ENCODE measurements at places on chromosomes 6 and 20.

DNA sequence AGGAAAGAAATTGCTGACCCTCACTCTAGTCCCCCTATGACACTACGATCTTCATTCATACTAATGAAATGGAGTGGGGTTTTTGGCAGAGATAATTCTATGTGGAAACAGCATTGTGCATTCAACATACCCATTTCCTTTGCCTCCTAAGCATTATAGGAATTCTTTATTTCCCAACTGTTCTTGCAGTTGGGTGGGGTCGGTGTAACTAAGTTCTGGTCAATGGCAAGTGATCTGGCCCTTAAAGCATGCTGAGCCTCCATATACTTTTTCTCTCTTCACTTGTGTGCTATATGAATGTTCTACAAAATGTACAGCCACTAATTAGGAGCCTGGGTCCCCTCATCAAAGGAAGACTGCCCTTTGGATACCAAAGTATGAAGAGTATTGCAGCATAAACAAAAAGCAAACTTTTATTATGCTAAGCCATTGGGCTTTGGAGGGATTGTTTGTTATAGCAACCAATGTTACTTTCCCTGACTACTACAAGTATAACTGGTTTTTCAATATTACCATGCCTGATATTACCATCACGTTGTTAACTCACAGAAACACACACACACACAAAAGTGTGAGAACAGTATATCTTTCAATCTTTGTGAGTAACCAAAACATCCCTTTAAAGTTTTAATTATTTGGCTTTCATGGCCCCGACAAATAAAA lies 9.0 kb upstream of the ISM1 start:
- no peak for DNase-seq

DNA sequence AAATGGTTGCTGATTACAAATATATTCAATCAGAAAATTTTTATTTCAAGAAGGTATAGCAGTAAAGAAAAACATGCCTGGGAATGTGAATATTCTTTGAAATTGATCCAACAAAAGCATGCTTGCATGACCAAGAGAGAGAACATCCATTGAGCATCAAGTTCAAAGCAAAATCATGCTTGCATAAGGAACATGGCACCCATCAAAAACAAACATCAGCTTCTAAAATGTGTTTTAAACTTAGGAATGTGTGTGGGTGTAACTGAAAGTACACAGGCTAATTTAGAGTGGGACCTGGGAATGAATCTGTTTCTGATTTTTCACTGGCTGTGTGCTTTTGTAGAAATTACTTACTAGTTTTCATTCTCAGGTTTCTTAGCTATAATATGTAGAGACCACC lies 5.6 kb downstream of the SLC17A5 start:
- DNase-seq, result no peak

DNA sequence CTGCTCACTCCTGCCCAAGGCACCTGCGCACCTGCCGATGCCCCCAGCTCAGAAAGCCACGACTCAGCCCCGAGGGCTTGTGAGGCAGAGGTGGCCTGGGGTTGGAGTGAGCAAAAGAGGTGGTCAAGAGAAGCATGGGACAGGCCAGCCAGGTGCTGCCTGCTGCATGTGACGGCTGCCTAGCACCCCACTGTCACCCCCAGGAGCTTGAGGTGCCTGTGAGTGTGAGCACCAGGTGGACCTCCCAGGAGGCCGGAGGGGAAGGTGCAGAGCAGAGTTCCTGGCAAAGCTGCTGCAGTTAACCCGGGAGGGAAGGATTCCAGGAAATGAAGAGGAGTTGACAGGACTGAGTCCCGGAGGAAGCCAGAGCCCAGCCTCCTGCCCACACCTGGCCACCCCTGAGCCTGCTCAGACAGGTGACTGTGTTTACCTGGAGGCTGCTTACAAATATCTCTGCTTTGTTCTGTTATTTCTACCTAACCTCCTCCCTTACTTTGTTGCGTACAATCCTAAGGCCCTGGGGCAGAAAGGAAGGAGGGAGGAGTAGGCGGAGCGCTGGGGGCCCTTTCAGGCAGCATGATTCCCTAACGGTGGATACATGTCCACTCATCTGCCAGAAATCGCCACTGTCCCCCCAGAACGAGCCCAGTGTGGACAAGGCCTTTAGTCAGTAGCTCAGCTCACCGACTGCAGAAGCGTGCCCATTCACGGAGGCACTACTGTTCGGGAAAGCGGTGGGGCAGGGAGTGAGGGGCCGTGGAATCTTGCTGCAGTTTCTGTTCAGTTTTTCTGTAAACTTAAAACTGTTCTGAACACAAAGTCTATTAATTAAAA lies 87.5 kb upstream of the MPC1 start:
- no peak for DNase-seq

GRCh38 chr6:42407379-42407778 lies 44.3 kb downstream of the TRERF1 start:
- no peak for DNase-seq

DNA sequence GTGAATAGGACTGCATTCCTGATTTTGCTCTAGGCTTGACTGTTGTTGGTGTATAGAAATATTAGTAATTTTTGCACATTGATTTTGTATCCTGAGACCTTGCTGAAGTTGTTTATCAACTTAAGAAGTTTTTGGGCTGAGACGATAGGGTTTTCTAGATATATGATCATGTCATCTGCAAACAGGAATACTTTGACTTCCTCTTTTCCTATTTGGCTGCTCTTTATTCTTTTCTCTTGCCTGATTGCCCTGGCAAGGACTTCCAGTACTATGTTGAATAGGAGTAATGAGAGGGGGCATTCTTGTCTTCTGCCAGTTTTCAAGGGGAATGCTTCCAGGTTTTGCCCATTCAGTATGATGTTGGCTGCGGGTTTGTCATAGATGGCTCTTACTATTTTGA lies 13.4 kb downstream of the HLA-DOB start:
- no peak for DNase-seq

DNA sequence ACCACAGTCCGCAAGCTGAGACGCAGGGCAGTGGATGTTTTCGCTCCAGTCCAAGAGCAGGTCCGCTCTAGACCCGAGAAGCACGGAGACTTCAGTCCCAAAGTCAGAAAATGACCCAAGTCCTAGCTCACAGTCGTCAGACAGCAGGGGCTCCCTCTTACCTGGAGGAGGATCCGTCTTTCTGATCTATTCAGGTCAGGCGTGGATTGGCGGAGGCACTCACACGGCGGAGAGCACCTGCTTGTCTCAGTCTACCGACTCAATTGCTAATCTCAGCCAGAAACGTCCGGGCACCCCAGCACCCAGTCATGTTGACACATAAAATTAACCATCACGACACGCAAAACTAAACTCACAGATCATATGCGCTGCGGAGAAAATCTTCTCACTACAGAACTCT lies 285.3 kb upstream of the CDH4 start:
- DNase-seq, result no peak

DNA sequence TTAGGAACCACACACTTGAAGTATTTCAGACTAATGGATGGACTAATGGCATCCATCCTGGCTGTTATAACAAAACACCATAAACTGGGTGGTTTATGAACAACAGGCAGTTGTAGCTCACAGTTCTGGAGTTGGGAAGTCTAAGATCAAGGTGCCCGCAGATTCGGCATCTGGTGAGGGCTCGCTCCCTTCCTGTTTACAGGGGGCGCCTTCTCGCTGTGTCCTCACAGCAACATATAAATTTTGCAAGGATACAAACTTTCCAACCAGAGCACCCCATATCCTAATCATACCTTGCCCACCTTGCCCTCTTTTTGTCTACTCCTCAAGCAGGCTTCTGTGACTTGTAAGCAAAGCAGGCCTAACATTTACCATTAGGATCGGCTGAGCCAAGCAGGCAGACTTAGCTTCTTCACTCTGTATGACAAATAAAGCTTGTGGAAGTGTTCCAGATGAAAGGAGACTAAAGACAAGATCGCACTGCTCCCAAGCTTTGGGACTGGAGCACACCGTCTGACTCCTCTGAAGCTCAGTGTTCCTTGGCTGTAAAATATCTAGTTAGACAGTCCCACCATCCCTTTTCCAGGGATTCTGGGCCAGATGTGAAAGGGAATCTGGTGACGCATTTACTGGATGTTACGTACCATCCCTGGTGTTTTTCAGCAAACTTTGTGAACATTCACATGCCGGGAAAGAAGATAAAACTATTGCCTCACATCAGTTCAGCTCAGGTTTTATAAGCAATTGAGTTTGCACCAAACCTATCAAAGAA lies 34.9 kb downstream of the GFOD1 start:
- no peak for DNase-seq

DNA sequence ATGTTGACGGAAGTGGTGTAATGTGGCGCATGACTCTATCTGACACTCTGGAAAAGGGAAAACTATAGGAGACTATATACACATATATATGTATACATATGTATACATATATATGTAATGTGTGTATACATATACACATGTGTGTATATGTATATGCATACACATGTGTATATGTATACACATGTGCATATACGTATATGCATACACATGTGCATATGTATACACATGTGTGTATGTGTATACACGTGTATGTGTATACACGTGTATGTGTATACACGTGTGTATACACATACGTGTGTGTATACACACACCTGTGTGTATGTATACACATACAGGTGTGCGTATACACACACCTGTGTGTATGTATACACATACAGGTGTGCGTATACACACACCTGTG lies 683.4 kb upstream of the FLRT3 start:
- DNase-seq, result no peak

DNA sequence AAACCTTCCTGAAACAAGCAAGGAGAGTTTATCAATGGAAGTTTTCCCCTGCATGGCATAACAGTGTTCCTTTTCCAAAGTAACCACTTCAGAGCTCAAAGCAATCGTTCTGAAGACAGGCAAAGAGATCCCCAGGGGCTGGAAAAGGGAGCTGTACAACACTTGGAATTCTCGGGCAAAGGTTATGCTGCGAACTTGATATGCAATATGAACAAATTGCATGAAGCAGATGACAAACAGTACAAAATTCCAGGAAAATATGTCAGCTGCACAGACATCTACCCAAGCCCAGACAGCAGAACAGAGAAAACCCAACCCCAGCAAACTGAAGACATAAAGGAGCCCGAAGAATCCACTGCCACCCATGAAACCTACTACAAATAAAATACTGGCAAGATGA lies 18.4 kb downstream of the POPDC3 start:
- DNase-seq, result no peak

DNA sequence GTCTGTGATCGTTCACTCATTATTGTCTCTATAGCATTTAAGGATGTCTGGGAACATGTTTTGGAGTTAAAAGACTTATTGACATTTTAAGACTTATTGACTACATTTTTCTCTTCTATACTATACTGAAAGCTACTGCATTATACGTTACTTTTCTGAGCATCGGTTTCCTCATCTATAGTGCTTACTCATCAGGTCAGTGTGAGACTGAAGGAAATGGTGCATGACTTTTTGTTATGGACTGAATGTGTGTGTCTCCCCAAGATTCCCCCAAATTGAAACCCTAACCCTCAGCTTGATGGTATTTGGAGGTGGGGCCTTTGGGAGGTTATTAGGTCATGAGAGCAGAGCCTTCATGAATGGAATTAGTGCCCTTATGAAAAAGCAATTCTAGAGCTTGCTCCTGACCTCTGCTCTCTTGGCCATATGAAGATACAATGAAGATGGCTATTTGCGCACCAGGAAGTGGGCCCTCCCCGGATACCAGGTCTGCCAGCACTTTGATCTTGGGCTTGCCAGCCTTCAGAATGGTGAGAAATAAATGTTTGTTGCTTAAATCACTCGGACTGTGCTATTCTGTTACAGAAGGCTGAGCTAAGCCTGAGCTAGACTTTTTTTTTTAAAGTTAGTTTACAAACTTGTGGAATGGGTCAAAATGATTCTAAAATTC lies 243.7 kb upstream of the RREB1 start:
- DNase-seq, result no peak

GRCh38 chr6:21284166-21284565 lies 309.4 kb upstream of the SOX4 start:
- DNase-seq, result peak; percentile 21

DNA sequence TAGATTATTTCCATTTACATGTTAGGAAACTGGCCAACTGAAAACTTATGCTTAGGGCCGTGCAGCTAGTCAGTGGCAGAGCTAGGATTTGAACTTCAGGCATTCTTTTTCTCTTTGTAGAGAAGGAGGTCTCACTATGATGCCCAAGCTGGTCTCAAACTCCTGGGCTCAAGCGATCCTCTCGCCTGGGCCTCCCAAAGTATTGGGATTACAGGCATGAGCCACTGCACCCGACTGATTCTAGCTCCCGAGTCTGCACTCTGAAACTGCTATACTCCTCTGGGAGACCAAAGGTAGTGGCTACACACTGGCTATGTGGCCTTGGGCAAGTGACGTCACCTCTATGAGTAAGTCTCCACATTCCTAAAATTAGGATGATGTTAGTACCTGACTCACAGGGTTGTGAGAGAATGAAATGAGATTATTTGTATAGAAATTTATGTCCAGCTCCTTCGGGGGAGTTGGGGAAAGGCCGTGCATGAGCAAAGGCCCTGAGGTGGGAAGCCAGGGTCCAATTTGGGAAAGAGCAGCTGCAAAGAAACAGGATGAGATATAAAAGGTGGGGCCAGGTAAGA lies 6.4 kb downstream of the PLTP start:
- no peak for DNase-seq

DNA sequence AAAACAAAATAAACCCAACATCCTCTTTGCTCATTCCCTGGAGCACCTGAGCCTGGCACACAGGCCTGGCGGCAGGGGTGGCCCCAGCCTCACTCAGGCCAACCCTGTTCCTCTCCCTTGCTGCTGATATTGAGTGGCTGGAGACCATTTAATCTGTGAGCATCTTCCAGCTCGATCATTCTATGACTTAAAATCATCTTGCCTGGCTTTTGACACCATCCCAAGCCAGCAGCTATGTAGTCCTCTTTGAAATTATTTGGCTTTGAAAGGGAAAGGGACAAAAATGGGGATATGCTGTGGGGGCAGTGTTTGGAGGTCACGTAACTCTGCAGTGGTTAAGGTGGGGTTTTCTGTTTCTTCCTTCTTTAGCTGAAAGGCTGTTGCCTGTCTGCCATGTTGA lies 22.8 kb downstream of the EZR start:
- DNase-seq, result no peak

GRCh38 chr6:89413006-89413400 lies 930 bp upstream of the RRAGD start:
- DNase-seq, result peak; percentile 56

- no peak for DNase-seq
Measured at GRCh38 chr20:57395111-57395966, 4.1 kb downstream of the RBM38 start.

GRCh38 chr6:39053854-39054576 lies 5.4 kb downstream of the GLP1R start:
- DNase-seq, result no peak

- no peak for DNase-seq
Measured at GRCh38 chr6:7954477-7955200, 44.1 kb upstream of the TXNDC5 start.
